ENCODE measurements at places on chromosomes 5 and 9.

- no peak for DNase-seq
Measured at GRCh38 chr5:109961751-109962150, 272.0 kb downstream of the MAN2A1 start.

DNA sequence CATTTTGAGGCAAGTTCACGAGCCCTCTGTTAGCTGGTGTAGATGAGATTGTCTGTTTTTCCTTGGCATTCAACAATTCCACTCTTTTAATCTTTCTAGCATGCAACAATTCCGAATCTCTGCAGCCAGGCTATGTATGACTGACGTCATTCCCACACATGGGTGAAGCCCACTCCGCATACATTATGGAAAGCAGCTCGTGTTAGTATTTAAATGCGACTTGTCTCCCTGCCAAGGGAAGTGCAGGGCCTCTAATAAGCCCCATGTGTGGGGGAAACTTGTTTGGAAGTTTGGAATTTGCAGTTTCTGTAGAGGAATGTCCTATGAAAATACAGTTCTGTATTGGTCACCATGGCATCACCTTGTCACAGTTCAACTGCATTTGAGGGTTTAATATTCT, 146.0 kb upstream of the FBXL7 start:
- no peak for DNase-seq

DNA sequence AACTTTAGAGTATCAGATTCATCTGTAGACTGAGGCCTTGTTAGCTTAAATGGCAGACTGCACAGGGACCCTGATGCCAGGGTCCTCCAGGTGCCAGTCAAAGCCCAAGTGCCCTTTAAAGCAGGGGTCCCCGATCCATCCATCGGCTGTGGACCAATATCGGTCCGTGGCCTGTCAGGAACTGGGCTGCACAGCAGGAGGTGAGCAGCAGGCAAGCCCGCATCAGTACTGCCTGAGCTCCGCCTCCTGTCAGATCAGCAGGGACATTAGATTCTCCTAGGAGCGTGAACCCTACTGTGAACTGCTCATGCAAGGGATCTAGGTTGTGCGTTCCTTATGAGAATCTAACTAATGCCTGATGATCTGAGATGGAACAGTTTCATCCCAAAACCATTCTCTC, 403.4 kb downstream of the RAB3C start:
- no peak for DNase-seq

- DNase-seq: no peak
Measured at GRCh38 chr9:117247266-117247665, 167.6 kb downstream of the ASTN2 start.

- DNase-seq: no peak
Measured at GRCh38 chr9:34575862-34576596, 13.5 kb downstream of the CNTFR start.
